ENCODE measurements at places on chromosomes 13 and 19.

DNA sequence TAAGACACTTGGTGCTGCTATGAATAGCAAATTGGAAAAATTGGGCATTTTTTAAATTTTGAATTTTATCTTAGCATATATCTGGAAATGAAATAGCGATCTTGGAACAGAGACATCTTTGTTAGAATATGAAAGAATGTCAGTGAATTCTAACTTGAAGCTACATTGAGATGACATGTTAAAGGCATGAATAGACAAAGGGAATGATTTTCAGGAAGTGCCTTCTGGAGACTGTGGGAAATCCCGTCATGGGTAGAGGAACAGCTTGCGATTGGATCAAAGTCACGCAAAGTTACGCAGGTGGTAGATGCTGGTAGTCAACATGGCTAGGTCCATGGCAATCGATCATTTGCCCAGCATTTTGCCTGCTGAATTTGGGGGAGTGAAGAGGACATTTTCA, 43.5 kb downstream of the LRCH1 start:
- no peak for DNase-seq

GRCh38 chr19:30670011-30670329, 297.8 kb downstream of the ZNF536 start:
- DNase-seq: no peak

DNA sequence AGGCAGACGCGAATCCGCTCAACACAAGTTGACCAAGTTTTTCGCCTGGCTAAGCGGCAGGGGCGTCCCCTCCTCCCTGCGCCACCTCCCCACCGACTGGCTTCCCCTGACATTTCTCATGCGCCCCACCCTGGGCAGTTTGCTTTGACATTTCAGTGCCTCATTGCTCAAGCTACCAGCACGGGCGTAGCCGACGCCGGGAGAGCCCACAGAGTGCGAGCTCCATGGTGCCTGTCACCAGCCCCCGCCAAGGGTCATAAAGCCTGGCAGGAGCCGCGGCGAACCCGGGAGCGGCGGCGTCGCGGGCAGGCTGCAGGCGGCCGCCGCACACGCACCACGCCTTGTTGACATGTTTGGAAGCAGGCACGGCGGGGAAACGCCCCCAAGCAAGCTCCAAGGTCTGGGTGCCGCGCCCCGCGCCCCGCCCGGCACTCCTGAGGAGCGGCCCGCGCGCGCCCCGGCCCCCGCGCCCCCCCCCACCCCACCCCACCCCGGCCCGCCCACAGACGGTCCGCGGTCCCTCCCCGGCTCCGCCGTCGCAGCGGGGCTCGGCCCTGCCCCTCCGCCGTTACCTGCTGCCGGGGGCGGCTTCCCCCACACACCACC, 601 bp downstream of the FBXL3 start:
- DNase-seq: peak; percentile 79

DNA sequence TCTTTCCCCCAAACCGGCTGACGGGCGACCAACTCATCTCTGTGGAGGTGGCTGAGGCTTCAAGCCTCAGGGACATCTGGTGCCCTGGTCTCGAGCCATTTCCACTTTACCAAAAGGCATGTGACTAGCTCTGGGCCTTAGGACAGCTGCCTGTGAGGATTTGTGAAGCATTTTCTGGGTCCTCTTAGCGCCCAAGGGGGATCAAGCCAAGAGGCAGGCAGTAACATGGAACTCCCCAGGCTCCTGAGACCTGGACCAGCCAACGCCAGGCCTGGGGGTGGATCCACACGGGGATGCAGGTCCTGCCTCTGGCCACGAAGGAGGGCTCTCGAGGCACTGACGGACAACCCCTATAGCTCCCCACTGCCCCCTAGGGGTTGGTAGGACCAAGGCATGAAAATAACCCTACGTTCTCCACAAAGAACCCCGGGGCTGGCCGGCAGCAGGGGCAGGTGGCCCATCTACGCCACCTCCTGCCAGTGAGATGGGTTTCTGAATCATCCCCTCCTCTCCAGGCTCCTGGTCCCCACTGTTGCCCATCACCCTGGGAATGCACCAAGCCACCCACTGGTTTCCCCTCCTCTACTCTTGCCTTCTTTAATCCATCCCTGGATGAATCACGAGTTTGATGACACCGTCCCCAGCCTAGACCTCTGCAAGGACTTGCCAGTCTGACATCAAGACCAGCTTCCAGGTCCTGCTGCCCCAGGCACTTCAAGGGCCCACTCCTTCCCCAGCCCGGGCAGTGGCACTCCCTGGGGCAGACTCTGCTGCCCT, 7.0 kb upstream of the MYDGF start:
- DNase-seq: no peak

DNA sequence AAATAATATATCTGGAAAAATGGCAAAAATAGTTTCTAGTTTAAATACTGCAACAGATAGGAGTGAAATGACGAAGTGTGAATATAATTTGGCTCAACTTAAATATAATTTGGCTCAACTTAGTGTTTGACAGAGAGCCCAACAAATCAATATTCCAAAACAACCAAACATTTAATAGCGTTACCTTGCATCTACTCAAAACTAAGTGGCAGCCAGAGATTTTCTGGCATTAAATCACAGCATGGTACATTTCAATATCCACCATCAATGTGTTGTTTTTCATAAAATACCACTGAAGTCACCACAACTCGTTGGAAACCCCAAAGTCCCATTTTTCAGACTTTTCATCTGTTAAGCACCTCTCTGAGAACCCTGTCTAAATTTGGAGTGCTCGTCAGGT, 69.6 kb downstream of the DCLK1 start:
- DNase-seq: no peak

All from umbilical cord (tissue), 2 donors.